NCI-H2171 (cell line): ENCODE measurements at places on chromosomes 4 and X.

DNA sequence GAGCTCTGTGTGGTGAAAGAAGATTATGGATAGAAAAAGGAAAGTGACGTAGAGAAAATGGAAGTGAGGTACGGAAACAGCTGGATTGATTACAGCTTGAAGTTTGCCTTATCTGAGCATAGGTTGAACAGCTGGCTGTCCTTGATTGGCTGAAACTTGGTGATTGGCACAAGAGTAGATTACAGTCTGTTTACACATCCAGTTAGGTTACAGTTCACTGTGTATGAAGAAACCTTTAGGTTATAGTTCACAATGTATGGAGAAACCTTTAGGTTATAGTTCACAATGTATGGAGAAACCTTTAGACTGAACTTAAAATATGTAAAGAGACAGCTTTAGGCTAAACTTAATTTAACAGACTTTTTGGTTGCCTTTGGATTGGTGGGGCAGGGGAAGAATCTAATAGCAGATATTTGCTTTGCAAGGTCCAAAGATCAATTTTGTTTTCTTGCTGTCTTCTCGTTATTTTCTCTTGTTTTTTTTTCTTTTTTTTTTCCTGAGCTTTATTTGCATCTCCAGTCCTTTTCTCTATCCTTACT, 15.6 kb upstream of the ART3 start:
- DNase-seq = no peak

- DNase-seq = no peak
These were observed 30.0 kb downstream of the ANXA3 start for GRCh38 chr4:78581618-78582017.

DNA sequence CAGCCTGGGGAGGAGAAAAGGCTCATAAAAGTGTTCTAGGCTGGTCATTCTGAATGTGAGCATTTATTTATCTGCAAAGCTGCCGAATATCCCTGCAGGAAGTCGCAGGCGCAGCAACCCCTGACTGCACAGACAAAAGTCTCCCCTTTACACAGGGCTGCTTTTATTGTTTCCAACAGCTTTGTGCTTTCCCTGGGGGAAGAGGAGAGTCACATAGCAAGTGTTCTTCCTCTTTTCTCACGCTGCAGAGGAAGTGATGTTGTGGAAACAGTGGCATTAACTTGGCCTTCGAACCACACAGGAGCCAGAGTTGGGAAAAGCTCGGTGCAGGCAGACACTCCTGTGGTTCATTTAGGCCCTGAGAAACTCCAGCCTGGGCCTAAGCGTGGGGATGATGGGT, 81.5 kb upstream of the BCOR start:
- no peak for DNase-seq

DNA sequence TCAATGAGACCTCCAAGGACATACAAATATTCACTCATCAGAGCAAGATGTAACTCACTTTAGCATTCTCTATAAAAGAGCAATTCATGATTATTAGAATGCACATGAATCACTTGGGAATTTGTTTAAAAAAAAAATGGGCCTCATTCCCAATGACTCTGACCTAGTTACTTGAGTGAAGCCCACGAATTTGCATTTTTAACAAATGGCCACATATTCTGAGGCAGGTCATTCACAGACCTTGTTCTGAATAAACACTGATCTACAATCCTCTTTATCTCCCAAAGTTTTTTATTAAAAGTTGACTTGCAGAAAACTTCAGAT, 255.1 kb upstream of the VEGFC start:
- no peak for DNase-seq

GRCh38 chr4:54877006-54877405, 219.2 kb downstream of the KIT start:
- no peak for DNase-seq

GRCh38 chr4:832536-832935, 6.6 kb upstream of the CPLX1 start:
- DNase-seq = no peak

DNA sequence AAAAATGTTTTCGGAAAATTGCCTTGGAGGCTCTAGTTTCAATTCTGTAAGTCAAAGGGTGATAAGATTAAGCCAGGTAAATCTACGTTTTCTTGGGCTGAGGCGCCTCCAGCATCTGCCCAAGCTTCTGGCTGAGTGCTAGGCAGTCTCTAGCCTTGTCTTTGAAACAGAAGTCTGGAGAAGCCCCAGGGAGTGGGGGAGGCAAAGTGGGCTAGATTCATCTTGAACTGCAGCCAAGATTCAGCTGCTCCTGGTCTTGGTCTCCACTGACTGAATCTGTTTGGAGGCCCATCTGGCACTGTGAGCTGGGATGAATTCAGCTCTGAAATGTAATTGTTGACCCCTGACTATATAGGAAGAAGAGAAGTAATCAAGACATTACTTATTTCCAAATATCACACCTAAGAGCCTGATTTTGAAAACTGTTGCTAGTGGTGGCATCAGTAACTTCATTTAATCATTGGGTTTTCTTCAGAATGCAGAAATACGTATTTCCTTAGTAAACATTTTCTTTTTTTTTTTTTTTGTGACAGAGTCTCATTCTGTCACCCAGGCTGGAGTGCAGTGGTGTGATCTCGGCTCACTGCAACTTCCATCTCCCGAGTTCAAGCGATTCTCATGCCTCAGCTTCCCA, 187.3 kb upstream of the LEF1 start:
- no peak for DNase-seq

DNA sequence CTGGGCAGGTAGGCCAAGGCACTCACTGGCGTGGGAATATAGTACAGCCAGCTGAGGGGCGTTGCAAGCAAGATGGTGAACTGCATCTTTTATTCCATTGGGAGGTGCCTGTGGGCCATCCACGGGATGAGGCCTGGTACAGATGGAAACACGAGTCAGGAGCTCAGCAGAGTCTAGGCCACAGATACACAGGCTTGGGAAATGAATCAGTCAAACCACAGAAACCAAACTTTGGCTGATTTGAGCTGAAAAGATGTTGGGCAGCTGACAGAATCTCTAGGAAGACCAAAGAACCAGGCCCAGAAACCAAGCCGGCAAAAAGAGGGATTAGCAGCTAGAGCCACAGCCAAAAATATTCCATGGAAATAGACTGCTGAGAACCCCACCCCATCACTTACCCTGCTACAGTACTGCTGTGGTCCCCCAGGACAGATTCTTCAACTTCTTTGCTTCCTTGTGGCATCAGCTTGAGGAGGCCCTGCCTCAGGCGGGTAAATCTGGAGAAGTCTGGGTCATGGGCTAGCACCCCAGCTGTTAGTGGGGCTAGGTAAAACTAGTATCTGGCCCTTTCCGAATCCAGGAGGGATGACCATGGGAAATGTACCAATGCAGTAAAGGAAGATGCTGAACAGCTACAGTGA, 75.4 kb downstream of the TMEM131L start:
- no peak for DNase-seq

- DNase-seq = no peak
These were observed 5.0 kb downstream of the GPC3 start for GRCh38 chrX:133980406-133980805.

GRCh38 chrX:64642482-64642881, 247.2 kb upstream of the MTMR8 start:
- DNase-seq = no peak

- DNase-seq = no peak
These were observed 134.3 kb downstream of the AMELX start for GRCh38 chrX:11427453-11428071.

DNA sequence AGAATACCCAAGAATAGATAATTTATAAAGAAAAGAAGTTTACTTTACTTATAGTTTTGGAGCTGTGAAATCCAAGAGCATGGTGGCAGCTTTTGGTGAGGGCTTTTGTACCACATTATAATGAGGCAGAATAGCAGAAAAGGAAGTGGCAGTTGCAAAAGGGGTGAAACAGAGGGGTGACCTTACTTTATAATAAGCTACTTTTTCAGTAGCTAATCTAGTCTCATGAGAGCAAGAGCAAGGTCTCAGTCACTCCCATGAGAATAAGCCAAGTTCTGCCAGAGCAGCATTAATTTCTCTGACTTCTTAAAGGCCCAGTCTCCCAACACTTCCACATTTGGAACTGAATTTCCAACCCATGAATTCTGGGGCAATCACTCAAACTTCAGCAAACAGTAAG, 502.0 kb downstream of the GBA3 start:
- no peak for DNase-seq

- DNase-seq = no peak
These were observed 444.6 kb downstream of the IL15 start for GRCh38 chr4:142081025-142081424.

- DNase-seq = no peak
These were observed 711 bp downstream of the PNMA6E start for GRCh38 chrX:153400146-153401132.

DNA sequence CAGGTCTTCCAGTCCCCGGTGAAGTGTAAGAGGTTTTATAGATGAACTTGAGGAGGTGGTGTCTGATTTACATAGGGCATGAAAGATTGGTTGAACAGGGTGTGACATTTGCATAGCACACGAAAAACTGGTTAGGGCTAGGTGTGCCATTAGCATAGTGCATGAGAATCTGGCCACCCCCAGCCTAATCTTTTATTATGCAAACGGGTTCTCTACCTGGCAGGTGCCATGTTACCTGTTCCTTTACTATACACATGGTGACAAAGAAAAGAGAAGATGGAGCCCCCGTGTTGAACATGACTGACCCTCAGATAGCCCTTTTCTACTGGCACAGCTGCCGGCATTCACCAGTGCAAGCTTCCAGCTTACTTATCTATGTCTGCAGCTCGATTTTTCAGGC, 71.0 kb downstream of the UCHL1 start:
- no peak for DNase-seq

DNA sequence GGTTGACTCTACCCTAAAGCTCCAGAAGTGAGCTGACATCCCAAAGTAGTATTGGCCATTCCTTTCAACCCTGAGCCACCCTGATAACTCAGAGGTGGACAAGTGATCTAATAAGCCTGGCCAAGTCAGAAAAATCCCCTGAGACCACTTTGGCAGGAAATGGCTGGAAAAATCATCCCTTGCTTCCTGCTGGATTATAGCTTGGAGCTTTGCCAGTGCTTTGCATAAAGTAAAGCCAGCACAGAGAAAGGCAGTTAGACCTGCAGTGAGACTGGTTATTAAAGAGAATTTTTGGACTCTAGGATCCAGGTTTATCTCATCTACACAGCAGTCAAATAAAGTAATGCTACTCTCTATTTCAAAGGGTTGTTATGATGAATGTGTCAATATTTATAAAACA, 6.4 kb downstream of the CXCL3 start:
- no peak for DNase-seq

DNA sequence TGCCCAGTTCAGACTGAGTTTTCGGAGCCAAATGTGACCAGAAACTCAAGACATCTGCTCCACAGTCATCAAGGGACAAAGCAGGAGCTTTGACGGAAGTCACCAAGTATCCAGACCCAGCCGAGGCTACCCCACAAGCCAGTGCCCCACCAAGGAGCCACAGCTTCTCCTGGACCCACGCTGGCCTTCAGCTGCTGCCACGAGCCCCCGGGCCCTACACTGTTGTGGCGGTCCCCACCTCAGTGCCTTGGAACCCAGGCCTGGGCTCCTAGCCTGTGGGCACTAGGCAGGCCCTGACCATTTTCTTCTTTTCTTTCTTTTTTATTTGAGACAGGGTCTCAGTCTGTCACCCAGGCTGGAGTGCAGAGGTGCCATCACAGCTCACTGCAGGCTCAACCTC, 82.1 kb upstream of the NKX1-1 start:
- no peak for DNase-seq

DNA sequence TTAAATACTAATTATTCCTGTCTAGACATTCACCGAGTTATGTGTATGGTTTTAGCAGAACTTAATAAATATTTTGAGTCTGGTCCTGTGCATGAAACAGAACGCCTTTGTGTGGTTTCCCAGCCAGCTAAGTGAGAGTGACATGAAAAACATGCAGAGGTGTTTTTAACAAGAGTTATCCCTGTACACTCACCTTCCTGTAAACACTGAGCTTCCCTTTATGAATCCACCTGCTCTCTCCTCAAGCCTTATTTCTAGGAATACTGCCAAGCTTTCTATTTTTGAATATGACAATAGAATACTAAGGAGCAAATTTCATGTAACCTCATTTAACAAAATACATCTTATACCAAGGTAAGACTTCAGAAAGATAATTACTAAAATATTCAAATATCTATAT, 270.3 kb upstream of the CTSO start:
- no peak for DNase-seq

- no peak for DNase-seq
These were observed 33.1 kb downstream of the ENPEP start for GRCh38 chr4:110508827-110509710.

DNA sequence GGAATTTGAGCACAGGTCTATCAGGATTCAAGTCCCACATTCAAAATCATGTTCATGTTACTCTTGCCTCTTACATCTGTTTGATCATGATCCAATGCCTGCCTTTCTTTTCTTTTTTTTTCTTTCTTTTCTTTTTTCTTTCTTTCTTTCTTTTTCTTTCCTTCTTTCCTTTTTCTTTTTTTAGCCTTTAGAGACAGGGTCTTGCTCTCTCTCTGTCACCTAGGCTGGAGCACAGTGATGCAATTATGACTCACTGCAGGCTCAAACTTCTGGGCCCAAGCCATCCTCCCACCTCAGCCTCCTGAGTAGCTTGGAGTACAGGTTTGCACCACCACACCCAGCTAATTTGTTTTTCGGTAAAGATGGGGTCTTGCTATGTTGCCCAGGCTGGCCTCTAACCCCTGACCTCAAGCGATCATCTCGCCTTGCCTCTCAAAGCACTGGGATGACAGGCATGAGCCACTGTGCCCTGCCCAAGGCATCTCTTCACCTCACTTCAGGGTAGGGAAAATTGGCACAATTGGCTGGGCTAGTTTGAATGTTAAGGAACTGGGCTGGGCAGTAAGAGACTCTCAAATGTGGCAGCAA, 359.2 kb downstream of the FBXW7 start:
- DNase-seq = no peak

DNA sequence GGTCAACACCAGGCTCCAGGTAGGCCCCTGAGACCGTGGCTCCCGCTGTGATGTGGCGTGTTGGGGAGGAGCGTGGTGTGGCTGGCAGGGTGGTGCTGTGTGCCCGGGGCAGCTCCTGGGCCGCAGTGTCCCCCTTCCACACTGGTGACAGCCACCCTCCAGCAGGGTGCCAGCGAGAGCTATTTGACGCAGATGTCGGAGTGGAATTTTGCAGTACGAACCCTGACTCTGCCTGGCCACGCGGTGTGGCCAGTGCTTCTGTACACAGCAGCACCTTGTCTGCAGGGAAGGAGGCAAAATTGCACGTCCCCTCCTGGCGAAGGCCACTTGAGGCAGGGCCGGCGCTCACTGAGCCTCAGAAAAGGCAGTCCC, 53.2 kb downstream of the CPZ start:
- DNase-seq = no peak

DNA sequence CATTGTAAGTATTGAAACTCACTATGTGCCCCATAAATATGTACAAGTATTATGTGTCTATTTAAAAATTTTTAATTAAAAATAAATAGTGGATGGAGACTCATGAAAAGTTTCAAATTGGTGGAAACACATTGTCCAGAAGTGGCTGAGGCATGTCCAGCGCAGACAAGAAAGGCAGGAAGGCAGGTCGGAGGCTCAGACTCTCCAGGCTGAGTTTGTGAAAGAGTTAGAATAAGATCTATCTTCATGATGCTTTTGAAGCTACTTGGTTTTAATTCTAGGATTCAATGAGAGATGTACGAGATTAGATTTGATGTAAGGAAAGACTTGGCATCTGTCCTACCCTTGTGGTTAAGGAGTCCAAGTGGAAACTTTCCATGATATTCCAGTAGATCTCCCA, 19.8 kb downstream of the PNMA6F start:
- DNase-seq = no peak

GRCh38 chr4:176387571-176387970, 67.8 kb downstream of the SPCS3 start:
- no peak for DNase-seq
